ENCODE measurements at places on chromosomes 7 and 10.

- no peak for DNase-seq
Measured at GRCh38 chr7:31054608-31055278, 2.6 kb downstream of the ADCYAP1R1 start.

DNA sequence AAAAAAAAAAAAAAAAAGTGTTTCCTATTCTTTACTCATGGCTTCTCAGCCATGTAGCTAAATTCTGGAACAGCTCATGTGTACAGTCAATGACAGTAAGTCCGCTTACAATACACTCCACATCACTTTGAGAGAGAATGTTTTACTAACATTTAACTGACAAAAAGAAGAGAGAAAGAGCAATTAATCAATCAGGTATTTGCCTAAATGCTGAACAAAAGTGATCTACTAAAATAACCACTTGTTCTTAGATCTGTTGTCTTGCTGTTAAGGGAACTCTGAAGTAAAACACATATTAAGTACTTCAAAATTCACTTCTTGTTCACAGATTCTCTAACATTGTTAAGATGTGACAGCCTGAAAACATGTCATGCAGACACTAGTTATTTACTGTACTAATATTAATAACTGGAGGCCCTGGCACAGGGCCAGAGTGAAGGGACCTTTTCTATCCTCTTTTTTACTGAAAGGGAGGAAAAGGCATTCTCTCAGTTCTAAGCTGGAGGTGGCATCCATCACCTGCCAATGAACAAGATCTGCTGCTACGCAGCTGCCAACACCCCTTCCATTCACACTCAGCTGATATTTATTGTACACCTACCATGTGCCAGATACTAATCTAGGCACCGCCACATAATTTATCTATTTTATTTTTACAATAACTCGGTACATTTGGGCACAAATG, 72.6 kb downstream of the AHR start:
- no peak for DNase-seq

- DNase-seq: no peak
Measured at GRCh38 chr7:128672927-128673517, 930 bp downstream of the GARIN1A start.

DNA sequence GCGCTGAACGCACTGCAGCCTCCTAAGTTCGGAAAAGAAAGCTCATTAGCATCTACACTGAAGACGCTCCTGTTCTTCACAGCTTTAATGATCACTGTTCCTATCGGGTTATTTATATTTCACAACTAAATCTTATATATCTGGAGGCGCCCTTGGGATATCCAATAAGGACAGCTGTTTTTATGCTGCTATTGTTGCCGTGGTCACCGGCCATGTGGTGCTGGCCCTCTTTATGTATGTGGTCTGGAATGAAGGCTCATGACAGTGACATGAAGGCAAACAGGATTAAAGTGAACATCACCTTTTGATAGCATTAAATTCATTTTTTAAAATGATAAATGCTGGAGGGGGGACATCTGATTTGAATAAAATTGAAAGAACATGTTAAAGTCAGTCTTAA, 8.8 kb downstream of the BLVRA start:
- no peak for DNase-seq

- DNase-seq: no peak
Measured at GRCh38 chr10:3772361-3773171, 12.4 kb downstream of the KLF6 start.

Measured in NCI-H774 (cell line).